Heart right ventricle (tissue), 16 donors: ENCODE measurements at places on chromosomes 7 and 10. TPM values are rescaled to one million over a fixed set of nuclear protein-coding genes. Genes with fewer than 3 reads are reported as not detected.

ECHDC3 gene
- 54.2 TPM for total RNA-seq

DNA sequence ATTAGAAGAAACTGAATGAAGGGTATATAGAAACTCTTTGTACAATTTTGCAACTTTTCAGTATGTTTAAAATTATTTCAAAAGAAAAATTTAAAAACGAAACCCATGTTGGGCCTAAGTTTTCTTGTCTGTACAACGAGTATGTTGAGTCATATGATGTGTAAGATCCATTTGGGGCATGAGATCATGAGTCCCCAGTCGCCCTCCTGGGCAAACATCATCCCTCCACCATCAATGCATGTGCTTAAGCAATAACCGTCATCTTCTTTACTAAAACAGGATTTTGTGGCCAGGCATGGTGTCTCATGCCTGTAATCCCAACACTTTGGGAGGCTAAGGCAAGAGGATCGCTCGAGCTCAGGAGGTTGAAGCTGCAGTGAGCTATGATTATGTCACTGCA, 54.2 kb upstream of the CDCA7L start:
- DNase-seq: no peak

GRCh38 chr10:72321248-72322029, 33.3 kb downstream of the DNAJB12 start:
- DNase-seq: no peak

ZEB1 gene
- total RNA-seq: 94.4 TPM

- DNase-seq: peak; percentile 47
These were observed 9.4 kb downstream of the STRIP2 start for GRCh38 chr7:129443612-129444011.

GRCh38 chr7:159084069-159084801, 60.4 kb downstream of the VIPR2 start:
- DNase-seq: peak; percentile 55

DNA sequence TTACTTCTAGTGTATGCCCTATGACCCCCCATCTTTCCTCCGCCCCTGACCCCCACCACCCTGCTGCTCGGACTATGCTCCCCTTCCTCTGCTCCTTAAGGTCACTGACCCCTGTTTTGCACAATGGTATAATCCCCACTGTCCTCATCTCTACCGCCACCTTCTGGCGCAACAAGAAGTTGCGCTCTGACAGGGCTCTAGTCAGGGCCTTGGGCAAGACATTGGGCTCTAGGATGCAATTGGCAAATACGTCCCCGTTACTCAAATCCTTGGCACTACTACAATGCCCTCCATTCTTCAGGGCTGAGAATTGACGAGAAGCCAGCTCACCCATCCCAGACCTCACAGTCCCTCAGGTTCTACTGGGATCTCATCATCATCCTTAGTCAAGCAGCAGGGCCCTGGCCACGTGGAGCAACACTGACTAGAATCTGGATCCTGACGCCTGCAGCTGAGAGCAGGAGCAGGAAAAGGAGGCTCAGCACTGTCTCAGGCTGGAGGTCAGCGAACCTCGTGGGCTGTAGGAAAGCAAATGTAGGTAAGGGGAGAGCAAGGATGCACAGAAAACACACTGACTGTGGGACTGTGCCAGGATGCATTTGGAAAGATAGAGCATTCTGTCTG, 10.6 kb downstream of the LRIT2 start:
- no peak for DNase-seq

TYW1B gene
- total RNA-seq: 4.7 TPM

SVOPL gene
- total RNA-seq: not detected

TRIM50 gene
- 0.49 TPM for total RNA-seq

GRCh38 chr10:123990889-123991288, 99.3 kb upstream of the CPXM2 start:
- DNase-seq: no peak

- DNase-seq: peak; percentile 24
These were observed at the start of gene GPNMB for GRCh38 chr7:23246555-23246954. Gene GPNMB, plus strand, starts transcription at chr7:23246775. Its CDS starts 83 bp downstream, at chr7:23246858.

UBTD1 gene
- total RNA-seq: 34.0 TPM

DNA sequence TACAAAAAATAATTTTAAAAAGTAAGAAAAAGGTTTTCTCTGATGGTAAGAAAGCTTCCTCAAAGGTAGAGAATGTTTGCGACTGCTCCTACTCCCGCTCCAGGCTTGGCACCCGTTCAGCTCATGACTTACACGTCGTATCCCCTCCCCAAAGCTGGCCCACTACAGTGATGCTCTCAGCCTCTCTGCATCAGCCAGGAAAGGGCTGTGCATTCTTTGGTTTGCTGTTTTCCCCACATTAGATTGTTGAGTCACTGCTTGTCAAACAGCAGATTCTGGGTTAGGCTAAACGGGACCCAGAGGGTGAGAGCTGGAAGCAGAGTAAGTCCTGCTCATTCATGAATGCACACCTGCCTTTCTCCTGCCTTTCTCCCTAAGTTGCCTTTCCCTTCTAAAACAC, 54.7 kb upstream of the NMT2 start:
- no peak for DNase-seq

GRCh38 chr7:132685277-132685676, 109.0 kb upstream of the PLXNA4 start:
- no peak for DNase-seq

DNA sequence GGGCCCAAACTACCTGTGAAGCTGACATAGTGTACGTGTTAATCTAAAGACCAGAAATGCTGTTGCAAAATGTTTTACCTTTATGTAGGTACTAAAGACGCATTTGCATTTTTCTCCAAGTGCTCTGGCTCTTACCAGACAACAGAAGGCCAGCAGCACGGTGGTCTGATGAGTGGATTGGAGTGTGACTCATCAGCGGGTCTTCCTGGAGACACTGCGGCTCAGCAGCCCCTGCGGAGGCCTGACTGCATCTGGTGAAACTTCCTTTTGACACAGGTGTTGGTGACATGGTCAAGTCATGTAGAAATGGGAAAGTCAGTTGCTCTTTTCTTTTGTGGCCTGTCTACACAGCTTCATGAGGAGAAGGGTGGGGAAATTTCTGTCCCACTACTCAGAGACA, 723.6 kb downstream of the INHBA start:
- no peak for DNase-seq

PTTG1IP2 gene
- total RNA-seq: not detected

ETV1 gene
- total RNA-seq: 64.9 TPM

DNA sequence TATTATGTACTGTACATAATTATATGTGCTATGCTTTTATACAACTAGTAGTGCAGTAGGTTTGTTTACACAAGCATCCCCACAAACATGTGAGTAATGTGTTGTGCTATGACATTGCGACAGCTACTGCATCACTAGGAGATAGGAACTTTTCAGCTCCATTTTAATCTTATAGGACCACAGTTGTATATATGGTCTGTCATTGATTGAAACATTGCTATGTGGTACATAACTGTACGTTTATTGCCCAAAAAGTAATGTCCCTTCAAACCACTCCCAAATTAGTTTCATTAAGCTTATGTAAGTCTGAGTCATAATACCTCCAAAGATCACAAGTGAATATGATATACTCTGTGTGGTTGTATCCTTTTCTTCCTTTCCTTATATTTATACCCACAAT, 183.2 kb upstream of the POT1 start:
- no peak for DNase-seq

- DNase-seq: no peak
These were observed 176.1 kb upstream of the FZD1 start for GRCh38 chr7:91088156-91088555.

GRCh38 chr10:115417585-115418265, 324.6 kb downstream of the ATRNL1 start:
- no peak for DNase-seq

DNA sequence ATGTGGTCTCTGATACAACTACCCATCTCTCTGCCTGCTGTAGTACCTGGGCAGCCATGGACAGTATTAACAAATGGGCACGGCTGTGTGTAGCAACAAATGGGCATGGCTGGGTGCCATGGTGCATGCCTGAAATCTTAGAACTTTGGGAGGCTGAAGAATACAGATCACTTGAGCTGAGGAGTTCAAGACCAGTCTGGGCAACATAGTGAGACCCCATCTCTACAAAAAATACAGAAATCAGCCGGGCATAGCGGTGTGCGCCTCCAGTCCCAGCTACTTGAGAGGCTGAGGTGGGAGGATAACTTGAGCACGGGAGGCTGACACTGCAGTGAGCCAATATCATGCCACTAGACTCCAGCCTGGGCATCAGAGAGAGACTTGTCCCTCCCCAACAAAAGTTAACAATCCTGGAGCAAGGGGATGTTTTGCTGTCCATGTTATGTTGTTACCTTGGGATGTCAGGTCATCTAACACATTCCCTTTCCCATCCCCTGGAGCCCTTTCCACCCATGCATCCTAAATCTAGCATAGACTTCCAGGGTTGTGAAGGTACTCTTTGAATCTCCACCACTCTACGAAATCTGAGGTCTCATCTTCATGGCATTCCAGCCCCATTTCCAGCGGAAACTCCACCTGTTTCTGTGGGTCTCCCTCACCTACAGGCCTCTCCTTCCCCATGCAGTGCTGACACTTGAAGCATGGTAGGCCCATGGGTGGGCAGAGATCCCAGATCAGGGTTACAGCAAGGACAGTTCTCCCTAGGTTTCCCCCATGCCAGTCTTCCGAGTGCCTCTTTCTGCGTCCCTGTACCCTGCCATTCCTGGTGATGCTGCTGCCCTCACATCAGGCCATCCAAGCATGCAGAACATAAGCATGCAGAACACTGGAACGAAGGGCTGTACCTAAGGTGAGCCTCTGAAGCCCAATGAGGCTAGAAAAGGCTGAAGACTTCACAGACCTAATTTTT, 13.1 kb downstream of the FXYD4 start:
- DNase-seq: no peak

- DNase-seq: no peak
These were observed 118.7 kb upstream of the SEC61G start for GRCh38 chr7:54877683-54878082.

DNA sequence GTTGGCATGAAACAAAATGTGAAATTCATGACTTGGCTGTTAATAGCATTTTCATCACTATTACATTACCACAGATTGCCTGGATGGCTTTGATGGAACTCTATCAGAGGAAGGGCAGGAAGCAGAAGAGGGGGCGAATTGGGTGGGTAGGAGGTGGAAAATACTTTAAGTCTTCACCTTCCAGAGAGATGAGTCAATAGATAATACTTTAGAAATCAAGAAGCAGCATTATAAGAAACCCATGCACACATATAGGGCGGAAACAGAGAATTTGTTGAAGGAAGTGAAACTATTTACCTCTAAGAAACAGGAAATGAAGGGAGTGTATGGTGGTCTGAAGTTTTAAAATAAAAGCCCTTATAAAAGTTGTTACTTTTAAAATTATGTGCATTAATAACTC, 152.1 kb upstream of the TARP start:
- DNase-seq: no peak

FGL2 gene
- 11.1 TPM for total RNA-seq

DNA sequence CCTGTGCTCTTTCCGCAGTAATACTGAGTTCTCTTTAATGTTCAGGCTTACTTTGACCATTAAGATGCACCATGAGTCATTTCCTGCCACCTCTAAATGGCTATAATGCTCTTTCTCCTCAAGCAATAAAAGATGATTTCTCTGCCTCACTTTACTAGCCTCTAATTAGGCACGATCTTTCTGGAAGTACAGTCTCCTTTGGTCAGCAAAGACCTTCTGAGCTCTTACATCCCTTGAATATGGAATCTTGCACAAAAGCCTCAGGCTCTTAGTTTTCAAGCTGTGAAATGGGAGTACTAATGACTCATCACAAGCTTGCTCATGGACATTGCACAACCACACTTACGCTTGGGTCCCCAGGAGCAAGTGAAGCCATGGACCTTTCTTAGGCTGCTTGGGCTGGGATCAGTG, 85.9 kb downstream of the FRMD4A start:
- no peak for DNase-seq

GRCh38 chr10:42594246-42594650, 44.1 kb downstream of the ZNF33B start:
- DNase-seq: no peak

DNA sequence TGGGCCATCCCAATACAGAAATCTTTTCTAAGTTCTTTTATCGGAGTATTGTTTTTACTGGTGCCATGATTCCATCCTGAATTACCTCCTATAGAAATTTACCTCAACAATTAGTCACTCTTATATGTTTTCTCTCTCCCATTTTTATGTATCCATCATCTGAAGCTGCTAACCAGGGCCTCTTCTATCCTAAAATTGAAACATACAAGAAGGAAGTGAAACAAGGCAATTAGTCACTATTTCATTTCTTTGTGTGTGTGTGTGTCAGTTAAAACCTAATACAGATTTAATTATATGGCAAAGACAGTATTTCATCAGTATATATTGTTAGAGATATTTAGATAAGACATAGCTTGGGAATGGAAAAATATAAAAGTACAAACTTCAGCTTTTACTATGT, 148.4 kb upstream of the AHR start:
- no peak for DNase-seq

PCDH15 gene
- 1.00 TPM for total RNA-seq

DNA sequence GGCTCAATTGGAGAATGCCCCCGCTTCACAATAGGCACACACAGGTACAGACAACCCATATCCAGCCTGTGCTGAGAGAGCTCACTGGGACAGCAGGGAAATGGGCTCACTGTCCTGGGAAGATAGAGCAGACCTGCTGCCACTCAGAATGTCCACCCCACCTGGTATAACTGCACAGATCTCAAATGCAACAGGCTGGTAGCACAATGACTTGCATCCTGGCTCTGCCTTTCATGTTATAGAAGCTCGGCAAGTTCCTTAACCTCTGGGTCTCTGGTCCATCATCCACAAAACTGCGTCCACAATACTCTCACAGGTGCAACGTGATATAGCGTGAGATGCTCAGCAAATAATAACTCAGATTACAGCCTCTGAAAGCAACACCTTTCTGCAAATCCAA, 295.4 kb downstream of the GRID1 start:
- no peak for DNase-seq

- DNase-seq: no peak
These were observed 81.8 kb downstream of the PTPRZ1 start for GRCh38 chr7:121954803-121955202.

GRCh38 chr10:44992070-44992731, 8.5 kb upstream of the ZNF22 start:
- DNase-seq: no peak

DNA sequence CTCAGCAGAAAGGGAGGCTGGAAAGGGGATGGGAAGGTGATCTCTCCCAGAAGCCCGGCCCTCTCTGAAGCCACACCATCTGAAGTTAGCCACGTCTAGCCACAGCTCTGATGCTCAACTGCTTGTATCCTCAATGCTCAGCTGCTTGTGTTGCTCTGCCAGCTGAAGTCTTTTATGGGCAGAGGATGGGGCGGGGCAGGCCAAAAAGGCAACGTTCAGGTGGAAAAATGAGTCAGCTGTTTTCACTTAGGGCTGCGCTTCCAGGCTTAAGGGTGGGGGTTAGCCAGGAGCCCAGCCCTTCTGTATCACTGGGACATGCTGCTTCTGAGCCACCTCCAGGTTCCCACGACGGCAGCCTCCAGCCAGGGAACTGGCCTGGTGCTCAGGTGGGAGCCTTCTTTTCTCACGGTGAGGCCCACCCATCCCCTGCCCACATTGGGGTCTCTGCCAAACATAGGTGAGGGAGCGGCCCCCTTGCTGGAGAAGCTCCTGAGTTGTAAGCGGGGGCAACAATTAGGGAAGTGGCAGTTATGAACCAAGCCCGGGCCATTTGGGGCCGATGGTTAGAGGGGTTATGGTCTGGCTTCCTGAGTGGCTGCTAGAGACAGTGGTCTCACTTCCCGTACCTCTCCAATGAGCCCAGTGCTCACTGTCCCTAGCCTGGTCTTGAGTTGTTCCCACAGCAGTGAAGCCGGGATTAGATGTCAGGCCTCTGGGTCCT, 44.9 kb upstream of the CNPY1 start:
- no peak for DNase-seq

- DNase-seq: no peak
These were observed 1511.9 kb downstream of the REEP3 start for GRCh38 chr10:65032867-65033769.

GRCh38 chr7:151393031-151393977, 16.5 kb downstream of the WDR86 start:
- DNase-seq: no peak
